Occipital lobe (tissue), 3 donors: ENCODE measurements at places on chromosomes 2 and 18. TPM values are rescaled to one million over a fixed set of nuclear protein-coding genes. Genes with fewer than 3 reads are reported as not detected.

TSGA10 gene
- total RNA-seq: 21.1 TPM

NETO1 gene
- 47.7 TPM for total RNA-seq

PLCD4 gene
- total RNA-seq: 0.31 TPM

NOSTRIN gene
- 3.9 TPM for total RNA-seq

SPDYA gene
- total RNA-seq: 1.4 TPM

SCN7A gene
- 1.6 TPM for total RNA-seq

CCL20 gene
- not detected for total RNA-seq

SULT1C3 gene
- not detected for total RNA-seq

FOXI3 gene
- 0.47 TPM for total RNA-seq

VWA3B gene
- 0.31 TPM for total RNA-seq

HAAO gene
- total RNA-seq: 0.62 TPM

MRPL19 gene
- total RNA-seq: 50.7 TPM

ABHD1 gene
- 0.31 TPM for total RNA-seq

GRCh38 chr2:9695941-9696340 lies 65.1 kb upstream of the YWHAQ start:
- DNase-seq: no peak

- DNase-seq: no peak
Observed at GRCh38 chr2:205590759-205591158, 91.5 kb upstream of the NRP2 start.

DNA sequence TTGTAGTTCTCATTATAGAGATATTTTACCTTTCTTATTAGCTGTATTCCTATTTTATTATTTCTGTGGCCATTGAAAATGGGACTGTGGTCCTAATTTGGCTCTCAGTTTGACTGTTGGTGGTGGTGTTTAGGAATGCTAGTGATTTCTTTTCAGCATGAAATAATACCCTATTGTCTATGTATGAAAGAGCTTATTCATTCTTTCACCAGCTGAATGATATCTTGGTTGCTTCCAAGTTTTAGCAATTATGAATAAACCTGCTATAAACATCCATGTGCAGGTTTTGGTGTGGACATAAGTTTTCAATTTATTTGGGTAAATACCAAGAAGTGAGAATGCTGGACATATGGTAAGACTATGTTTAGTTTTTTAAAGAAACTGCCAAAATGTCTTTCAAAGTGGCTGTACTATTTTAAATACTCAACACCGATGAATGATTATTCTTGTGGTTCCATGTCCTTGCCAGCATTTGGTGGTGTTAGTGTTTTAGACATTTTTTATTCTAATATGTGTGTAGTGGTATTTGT lies 501.6 kb upstream of the GYPC start:
- no peak for DNase-seq

- no peak for DNase-seq
Observed at GRCh38 chr2:198277181-198277580, 472.8 kb downstream of the PLCL1 start.

GRCh38 chr2:174800436-174801205 lies 36.3 kb upstream of the CHRNA1 start:
- no peak for DNase-seq

GRCh38 chr2:118991554-118991953 lies 49.6 kb downstream of the MARCO start:
- no peak for DNase-seq

- DNase-seq: no peak
Observed at GRCh38 chr2:121309801-121310200, 24.8 kb upstream of the TFCP2L1 start.

DNA sequence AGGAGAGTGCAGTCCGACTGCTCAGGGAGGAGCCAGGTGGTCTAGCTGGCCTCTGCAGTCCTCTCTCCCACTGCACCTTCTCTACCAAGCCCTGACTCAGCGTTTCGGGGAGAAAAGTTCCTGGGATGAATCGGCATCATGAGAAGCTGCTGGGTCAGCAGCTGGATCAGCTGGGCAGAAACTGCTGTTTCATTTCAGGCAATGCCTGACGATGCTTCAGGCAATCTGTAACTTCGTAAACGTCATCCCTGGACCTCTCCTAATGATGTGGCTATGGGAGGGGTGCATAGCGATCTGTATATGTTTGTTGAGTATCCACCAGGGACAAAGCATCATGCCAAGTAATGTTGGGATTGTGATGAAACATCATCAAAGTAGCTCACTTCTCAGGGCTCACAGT lies 20.7 kb downstream of the LIPG start:
- DNase-seq: no peak

- DNase-seq: no peak
Observed at GRCh38 chr2:70985956-70986355, 7.5 kb downstream of the ANKRD53 start.

GRCh38 chr2:12317814-12318426 lies 398.8 kb upstream of the TRIB2 start:
- DNase-seq: no peak

DNA sequence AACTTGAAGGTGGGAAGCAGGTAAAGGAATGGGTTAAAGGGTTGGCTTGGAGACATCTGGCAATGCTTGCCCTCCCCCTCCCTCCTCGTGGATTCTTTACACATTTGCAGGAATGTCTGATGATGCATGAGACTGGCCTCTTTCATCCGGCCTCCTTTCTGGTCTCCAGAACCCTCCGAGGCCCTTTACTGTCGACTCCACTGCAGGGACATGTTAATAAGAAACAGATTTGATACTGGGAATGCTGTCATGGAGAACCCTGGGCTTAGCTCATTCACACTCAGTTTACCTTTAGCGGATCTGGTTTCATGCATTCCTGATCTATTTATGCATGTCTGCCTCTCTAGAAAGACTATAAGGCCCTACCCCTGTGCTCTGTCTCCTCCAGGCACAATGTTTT lies 238.7 kb downstream of the TGIF1 start:
- DNase-seq: no peak
